Activated T-cell treated with anti-CD3 and anti-CD28 coated beads, Interleukin-2, amount 50 U/mL, for 72 hours (primary cell): ENCODE measurements at places on chromosomes 7 and 10.
A peak's percentile ranks its signal among the peaks of the same experiment; 100 is the strongest.

DNA sequence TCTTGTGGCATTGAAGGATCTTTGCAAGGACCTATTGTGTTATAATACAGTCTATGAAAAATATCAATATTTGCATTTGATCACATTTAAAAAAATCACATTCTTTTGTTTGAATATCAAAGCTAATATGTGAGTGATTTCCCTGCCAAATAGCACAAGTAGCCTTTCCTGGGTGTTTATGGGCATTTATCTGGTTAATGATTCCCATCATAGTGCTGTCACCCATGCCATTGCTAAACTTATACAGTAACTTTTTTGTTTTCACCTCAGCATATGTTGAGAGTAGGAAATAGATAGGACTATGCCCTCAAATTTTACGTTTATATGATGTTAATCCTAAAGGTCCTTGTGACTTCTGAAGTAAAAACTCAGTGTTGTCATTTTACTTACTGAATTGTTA lies 136.9 kb downstream of the CFTR start:
- no peak for DNase-seq

DNA sequence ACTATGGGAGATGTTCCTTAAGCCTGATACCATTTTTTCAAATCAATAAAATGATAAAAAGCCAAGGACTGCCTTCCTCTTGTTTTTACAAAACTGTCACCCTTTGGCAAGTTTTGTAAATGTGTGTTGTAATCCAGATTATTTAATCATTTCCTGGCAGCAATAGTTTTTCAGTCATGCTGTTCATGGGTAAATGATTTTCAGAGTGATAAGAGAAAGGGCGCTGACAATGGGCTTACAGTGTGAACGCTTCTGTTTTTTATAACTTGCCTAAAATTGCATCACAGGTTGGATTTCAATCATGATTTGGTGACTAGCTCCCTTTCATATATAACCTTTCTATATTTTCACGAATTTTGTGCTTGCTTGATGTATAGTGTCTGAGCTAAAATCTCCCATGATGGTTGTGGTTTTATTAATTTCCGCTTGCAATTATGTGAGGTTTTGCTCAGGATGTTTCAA lies 19.0 kb upstream of the DMBT1 start:
- DNase-seq, result no peak

DNA sequence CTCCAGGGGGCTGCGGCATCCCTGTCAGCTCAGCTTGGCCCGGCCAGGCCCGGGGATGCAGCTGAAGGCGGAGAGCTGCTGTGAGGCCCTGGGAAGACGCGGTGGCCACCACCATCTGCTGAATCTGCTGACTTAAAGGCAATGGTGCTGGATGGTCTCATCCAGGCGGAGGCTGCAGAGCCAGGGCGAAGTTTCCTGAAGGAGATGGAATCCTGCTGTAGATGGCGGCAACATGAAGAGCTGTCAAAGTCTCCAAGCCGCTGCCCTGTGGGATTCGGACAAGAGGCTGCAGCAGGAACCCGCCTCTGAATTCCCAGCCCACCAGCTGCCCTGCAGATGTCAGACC lies 200.1 kb downstream of the PTPRN2 start:
- DNase-seq, result no peak

- no peak for DNase-seq
Observed at GRCh38 chr10:128551475-128551874, 425.3 kb upstream of the MKI67 start.

DNA sequence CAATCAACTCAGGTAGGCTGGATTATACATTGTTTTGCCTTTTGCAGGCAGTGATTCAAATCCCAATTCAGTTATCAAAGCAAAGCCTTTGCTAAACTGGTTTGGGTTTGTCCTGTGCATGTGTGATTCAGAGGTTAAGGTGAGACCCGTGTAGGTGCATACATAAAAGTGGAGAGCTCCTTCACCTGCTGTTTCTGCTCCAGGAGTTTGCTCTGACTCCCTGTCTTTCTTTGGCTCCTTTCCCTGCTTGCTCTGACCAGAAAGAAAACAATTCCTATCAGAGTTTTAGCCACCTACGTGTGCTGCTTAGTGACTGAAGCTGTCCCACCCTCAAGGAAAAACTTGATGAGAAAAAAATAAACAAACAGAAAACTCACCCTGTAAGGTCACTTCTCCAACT lies 101.1 kb downstream of the TPST1 start:
- no peak for DNase-seq

DNA sequence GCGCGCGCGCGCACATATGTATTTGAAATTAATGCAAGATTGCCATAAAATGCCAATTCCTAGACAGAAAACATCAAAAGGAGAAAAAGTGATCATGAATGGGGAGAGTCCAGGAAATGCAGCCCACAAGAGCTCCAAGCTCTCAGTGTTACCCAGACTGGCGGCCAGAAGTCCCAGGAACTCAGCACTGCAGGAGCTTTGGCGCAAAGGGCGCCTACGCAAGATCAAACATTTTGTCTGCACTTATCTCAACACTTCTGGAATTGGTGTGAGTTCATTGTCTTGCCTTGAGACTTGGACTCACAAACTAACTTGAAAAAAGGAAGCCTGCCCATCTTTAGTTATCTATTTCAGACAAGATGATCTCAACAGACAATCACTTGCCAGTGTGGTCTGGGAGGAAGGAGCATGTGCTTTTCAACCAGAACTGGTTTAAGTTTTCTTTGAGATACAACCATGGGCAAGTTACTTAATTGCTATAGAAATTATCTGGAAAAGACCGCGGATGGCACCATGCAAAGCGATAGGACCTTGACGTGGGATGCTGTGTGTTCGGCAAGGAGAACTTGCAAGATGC lies 77.2 kb downstream of the KIAA1549 start:
- DNase-seq, result no peak

- no peak for DNase-seq
Observed at GRCh38 chr10:133237241-133237587, 441 bp upstream of the VENTX start.

GRCh38 chr10:47322300-47323061 lies at the start of gene GDF2:
Gene GDF2, plus strand, starts transcription at chr10:47322454. Its CDS starts 215 bp downstream, at chr10:47322669.
- DNase-seq, result no peak

DNA sequence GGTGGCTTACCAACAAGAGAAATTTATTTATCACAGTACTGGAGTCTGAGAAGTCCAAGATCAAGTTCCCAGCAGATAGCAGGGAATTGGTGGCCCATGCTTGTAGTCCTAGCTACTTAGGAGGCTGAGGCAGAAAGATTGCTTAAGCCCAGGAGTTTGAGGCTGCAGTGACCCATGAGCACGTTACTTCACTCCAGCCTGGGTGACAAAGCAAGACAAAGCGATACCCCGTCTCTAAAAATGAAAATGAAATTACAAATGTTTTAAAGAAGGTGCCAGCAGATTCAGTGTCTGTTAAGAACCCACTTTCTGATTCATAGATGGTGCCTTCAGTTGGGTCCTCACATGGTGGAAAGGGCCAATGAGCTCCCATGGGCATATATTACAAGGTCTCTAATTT lies 20.6 kb upstream of the ARHGAP12 start:
- DNase-seq, result no peak

DNA sequence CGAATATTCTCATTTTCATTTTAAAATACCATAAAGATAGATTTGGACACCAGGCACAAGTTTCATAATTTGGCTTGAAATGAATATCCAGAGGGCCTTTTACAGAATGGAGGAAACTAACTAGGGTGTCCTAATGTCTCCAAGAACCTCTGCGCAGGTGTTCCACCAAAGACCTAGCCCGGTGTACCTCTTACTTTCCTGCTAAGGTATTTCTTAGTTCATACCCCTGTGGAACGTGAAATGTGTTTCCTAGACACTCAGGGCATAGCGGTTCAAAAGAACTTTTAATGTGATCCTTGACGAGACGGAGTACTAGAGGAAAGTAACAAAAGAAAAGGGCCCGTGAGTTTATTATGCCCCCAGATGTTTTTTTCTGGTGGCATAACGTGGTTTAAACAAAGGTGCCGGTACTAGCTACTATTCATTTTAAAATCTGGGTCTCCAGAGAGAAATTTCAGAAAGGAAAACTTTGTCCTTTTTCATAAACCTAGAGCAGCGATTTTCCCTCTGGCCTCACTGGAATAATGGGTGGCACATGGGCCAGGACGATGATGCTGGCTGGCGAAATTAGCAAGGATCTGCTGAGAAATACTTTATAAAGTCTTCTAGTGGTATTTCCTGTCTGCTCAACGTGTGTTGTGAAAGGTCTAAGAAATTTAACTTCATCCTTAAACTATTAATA lies 1.4 kb downstream of the APBB1IP start:
- DNase-seq, result no peak

- peak; percentile 41 for DNase-seq
Observed at GRCh38 chr7:149791-150636, 42.4 kb upstream of the FAM20C start.

DNA sequence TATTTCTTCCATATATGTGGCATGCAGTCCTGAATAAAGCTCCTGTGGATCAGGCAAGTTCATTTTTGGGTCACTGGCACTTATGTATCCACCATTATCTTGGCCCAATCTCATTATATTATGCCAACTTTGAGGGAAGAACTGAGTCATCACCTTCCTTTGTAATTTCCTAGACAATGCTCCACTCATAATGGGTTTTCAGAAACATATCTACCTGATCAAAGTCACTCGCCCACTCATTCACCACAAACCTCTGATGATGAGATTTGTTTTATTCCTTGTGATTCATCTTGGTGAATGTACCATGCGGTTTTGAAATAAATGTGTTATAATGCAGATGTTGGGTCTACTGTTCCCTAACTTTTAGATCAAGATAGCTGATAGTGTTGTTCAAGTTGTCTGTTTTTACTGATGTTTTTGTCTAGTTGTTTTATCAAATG lies 525.8 kb downstream of the KIF20B start:
- DNase-seq, result peak; percentile 68

DNA sequence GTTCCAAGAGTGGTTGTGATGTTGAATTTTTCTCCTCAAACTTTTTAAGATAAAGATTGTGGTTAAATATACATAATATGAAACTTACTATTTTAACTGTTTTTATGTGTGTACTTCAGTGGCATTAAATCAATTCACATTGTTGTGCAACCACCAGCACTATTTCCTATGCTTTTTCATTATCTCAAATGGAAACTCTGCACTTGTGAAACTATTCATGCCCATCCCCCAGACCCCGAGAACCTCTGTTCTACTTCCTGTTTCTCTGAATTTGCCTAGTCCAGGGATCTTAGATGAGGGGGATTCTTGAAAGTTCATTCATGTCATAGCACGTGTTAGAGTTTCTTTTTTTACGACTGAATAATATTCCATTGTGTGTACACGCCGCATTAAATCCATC lies 67.0 kb downstream of the WDR37 start:
- DNase-seq, result no peak

- no peak for DNase-seq
Observed at GRCh38 chr10:62900829-62901571, 84.8 kb upstream of the EGR2 start.

- no peak for DNase-seq
Observed at GRCh38 chr7:55020466-55020871, 1.7 kb downstream of the EGFR start.

- DNase-seq, result peak; percentile 14
Observed at GRCh38 chr10:103192089-103192450, 1.0 kb downstream of the NT5C2 start.

GRCh38 chr7:133703547-133703946 lies 423.6 kb upstream of the LRGUK start:
- DNase-seq, result no peak

DNA sequence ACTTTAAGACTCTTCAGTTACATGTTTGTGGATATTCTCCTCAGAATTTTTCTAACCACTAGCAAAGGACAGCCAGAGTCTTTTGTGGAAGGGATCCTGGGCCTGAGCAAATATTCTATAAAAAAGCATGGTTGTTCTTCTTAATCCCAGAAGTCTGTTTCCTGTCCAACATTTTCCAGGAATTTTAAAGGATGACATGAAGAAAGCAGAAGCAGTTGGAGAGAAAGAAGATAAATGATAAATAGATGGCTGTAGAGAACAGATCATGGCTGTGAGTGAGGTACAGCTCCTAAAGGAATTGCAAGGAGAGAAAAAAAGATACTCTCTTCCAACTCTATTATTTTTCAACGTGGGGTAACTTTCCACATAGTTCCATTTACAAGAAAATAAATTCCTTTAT lies 91.8 kb upstream of the STEAP4 start:
- DNase-seq, result no peak

- no peak for DNase-seq
Observed at GRCh38 chr10:132488231-132488821, 49.3 kb upstream of the INPP5A start.

GRCh38 chr7:100902638-100903037 lies 7.0 kb upstream of the ACHE start:
- no peak for DNase-seq

DNA sequence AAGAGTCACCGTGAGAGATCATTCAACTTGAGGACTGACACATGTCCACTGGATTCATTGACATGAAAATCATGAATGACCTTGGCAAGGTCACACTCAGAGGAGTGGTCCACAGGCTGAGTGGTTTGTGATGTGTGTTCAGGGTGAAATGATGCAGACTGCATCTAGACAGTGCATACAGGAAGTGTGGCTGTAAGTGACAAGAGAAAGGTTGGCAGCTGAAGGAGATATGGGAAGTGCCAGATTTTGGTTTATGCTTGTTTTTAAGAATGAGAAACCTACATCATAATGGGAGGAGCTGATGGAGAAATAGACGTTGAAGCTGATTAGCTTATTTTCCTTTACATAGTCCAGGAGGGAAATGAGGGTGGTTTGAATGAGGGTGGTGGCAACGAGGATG lies 64.8 kb upstream of the VIPR2 start:
- DNase-seq, result no peak

GRCh38 chr7:144379776-144380384 lies 23.6 kb downstream of the NOBOX start:
- no peak for DNase-seq

- peak; percentile 67 for DNase-seq
Observed at GRCh38 chr7:100655908-100656674, at the start of gene ACTL6B. Gene ACTL6B, minus strand, starts transcription at chr7:100656448. Its CDS starts 94 bp downstream, at chr7:100656354.

- DNase-seq, result no peak
Observed at GRCh38 chr7:98669329-98670000, 52.4 kb downstream of the NPTX2 start.

GRCh38 chr7:8628656-8629055 lies 195.2 kb downstream of the NXPH1 start:
- DNase-seq, result no peak

- no peak for DNase-seq
Observed at GRCh38 chr7:90850471-90850870, 254.3 kb downstream of the CDK14 start.

GRCh38 chr10:111128331-111129180 lies 51.7 kb downstream of the ADRA2A start:
- no peak for DNase-seq

DNA sequence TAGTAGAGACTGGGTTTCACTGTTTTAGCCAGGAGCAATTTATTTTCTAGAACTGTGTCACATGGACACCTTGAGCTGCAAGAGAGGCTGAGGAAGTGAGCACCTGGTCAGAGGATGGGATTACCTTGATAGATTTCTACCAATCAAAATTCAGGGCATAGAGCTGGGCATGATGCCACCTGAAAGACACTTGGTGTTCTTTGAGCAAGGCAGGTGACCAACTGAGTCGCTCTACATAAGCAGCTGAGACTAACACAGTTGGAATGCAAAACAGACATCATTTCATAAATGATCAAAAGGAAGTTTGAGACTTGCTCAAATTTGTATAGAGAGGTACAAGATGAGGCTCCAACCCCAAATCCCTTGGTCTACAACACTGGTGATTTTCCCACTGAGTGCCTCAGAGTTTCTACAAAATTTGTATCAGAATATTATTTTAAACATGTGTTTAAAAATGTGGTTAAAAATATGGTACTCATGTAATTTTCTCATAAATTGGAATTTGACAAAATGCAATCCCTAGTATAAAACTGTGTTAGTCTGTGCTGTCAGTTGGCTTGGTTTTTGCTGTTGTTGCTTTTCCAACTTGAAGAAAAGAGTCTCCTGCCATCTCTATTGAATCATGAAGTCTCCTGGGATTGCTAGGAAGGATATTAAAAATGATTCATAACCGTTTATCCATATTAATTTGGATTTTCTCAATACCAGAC lies 156.4 kb upstream of the MDFIC start:
- no peak for DNase-seq
